ENCODE measurements at places on chromosomes 2 and 18.

DNA sequence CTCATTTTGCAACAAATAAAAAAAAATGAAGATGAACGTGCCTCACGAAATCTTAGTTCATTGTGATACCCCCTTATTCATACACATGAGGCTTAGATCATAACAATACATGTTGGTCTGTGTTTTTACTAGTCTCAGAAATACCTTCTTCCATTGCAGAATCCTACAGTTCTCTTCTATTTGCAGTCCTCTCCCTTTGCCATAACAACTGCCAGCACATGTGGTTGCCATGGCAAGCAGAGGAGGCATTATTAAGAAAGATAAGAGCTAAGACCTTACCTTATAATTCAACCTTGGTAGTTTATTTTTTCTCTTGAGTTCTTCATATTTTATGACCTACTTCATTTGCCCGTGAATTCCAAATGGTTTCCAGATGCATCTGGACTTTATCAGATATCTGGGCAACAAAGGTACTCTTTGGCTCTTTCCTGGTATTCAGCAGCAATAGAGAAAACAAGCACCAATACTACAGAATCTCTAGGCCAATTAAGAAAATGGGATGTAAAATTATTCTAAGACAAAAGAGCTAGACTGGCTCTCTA is 524.0 kb downstream of the CMPK2 start:
- no peak for DNase-seq

GRCh38 chr2:60525899-60526298 is 27.6 kb downstream of the BCL11A start:
- DNase-seq = no peak

- DNase-seq = peak; percentile 35
Measured at GRCh38 chr2:230793572-230794359, 71.0 kb upstream of the ITM2C start.

GRCh38 chr2:20035955-20036666 is 15.3 kb downstream of the LAPTM4A start:
- DNase-seq = no peak

GRCh38 chr2:125979886-125980285 is 676.1 kb upstream of the GYPC start:
- DNase-seq = no peak

DNA sequence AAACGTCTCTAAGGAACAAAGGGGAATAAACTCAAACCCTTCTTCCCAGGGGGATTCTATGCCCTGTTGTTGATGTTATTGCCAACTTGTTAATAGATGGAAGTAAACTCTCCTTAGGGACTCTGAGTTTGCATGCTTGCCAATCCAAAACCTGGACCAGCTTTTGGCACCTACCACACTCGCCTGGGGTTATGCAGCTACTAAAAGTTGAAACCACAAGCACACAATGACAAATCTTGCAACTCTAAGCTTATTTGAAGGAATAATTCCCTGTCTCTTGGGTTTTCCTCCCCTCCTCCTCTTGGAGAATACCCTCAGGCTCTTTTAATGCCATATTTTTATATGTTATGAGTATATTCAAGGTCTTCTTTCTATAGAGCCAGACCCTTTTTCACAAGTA is 484.1 kb downstream of the FBXO15 start:
- no peak for DNase-seq

- DNase-seq = no peak
Measured at GRCh38 chr2:157193461-157193860, 64.0 kb upstream of the GALNT5 start.

DNA sequence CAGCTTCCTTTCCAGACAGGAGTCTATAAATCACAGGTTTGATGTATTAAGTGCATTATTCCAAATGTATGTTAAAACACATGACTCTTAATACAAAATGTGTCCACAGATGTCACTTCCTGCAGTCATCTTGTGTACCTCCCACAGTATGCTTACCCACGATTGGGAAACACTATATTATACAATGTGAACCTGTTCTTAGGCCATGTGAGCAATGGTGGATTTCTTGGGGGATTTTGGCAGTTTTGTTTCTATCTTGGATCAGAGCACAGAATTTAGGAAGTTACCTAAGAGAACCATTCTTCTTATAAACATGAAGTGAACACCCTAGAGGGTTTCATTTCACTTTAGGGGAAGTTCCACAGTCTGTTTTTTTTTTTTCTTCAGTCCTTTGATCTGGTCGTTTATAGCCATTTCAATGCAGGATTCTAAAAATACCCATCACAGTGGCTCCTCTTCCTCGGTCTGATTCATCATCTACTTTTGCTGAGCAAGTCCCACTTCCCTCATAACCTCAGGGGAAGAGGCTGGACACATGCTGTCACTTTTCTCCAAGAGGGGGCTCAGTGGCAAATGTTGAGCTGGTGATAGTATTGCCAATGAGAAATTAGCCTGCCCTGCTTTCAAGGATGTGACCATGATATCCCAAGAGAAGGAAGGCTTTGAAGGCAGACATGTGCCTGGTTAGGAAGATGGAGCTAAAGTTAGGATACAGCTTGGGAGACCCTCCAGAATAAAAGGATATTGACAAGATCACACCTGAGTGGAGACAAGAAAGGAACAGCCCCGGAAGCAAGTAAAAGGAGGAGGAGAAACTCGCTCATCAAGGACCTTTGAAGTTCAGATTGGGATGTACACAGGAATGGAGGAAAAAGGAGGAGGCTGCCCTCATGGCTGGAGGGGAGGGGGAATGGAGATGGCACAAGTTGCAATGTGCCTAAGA is 22.6 kb downstream of the PLEK start:
- DNase-seq = peak; percentile 47

GRCh38 chr2:110116033-110116710 is 550 bp upstream of the MALL start:
- no peak for DNase-seq

DNA sequence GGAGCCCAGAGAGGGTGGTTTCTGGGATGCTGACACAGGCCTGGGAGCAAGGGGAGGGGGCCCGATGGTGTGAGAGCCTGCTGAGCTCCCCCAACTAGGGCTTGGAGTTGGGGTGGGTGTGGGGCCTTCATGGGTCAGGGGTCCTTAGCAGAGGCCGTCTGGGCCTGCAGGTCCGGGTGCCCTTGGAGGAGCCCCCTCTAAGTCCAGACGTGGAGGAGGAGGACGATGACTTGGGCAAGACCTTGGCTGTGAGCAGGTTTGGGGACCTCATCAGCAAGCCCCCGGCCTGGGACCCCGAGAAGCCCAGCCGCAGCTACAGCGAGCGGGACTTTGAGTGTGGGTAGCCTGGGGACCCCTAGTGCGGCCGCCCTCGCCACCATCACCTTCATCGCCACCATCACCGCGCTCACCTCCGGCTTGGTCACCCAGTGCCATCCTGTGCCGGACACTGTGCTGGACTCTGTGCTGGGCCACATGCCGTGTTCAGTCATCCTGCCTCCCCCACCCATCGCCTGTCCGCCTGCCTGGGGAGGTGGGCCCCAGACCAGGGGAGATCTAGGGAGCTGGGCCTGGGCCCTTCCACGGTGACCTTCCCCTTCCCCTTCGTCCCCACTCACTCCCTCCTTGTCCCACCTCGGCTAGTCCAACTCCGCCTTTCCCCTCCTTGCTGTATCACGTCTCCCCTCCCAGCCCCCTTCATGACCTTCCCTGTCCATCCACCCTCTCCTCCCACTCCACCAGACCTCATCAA is 980 bp downstream of the SLC4A3 start:
- no peak for DNase-seq

DNA sequence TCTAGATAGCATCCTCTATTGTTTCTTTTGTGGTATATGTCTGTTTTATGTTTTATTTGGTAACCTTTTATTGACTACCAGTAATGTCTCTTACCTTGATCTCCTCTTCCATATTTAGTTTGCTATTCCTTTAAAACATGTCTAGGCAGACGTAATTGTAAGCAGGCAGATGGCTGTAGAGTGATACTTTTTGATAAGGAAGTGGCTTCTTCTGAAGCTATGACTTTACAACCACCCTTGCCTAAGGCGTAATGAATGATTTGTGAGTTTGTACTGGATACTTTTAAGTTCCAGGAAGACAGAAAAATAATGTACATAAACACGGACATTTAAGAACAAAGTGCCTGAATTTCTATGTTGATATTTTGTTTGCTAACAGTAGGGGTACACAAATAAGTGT is 85.6 kb downstream of the ZNF804A start:
- DNase-seq = no peak

GRCh38 chr18:37582261-37582660 is 16.7 kb upstream of the CELF4 start:
- DNase-seq = no peak

- DNase-seq = no peak
Measured at GRCh38 chr2:47503481-47504070, 100.6 kb downstream of the MSH2 start.

GRCh38 chr2:124026503-124026902 is 1.4 kb downstream of the CNTNAP5 start:
- no peak for DNase-seq

- no peak for DNase-seq
Measured at GRCh38 chr18:28916456-28916855, 739.5 kb upstream of the CDH2 start.

DNA sequence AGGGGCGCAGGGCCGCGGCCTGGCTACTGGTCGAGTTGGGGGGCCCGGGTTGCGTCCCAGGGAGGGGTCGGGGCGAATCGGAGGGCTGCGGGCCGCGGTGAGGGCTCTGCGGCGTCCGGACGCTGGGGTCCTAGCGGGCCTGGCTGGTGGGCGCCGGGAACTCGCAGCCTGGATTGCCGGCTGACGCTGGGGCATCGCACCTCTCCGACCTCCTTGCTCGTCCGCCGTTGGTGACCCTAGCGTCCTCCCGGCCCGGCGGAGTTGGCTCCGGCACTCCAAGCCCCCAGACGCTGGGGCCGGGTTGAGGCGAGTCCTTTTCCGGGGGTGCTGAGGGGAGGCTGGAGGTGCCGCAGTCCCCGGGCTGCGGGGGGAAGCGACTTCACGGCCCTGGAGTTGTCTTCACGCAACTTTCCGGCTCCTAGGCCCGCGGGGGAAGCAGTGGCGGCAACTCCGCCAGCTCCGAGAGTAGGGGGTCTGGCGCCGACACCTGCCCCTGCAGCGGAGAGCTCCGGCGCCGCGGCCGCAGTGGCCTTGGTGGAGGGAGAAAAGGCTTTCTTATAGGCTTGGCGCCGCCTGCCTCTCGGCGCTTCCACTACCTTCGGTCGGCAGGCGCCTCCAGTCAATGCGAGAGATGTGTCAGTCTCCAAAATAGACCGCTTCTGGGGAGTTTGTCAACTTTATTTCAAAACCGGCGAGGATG is 70.3 kb downstream of the HAUS1 start:
- DNase-seq = peak; percentile 22

DNA sequence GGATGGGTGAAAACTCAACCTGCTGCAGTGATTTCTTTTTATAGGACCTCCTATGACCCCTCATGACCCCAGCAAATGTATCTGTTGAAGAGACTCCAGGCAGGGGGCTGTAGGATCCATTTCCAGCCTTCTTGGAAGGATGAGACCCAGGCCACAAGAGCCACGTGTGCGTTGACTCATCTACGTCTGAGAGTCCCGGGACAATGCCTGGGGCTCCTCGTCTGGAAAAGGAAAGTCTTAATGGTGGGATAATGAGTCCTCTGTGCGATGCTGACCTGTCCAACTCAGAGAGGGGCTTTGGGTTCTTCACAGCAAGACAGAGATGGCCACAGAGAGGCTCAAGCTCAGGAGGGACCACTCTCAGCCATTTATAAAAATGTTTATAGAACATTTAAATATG is 80.8 kb downstream of the SMIM21 start:
- DNase-seq = no peak

GRCh38 chr18:55833543-55833942 is 245.6 kb upstream of the TCF4 start:
- no peak for DNase-seq

DNA sequence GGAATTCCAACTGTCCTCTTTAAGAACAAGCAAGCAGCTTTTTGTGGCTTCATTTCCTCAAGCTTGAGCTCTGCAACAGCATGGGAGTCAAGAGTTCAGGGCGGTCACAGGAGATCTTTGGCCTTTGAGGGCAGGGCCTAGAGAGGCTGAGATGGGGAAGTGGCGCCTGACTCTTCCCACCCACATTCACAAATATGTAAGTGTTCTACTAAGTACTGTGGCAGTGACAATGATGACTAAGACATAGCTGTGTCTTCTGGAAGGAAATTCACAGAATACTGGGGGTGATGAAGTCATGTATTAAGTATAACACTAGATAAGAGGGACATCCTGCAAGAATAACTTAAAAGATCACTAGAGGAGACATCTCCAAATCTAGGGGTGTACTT is 15.0 kb downstream of the RND3 start:
- no peak for DNase-seq

DNA sequence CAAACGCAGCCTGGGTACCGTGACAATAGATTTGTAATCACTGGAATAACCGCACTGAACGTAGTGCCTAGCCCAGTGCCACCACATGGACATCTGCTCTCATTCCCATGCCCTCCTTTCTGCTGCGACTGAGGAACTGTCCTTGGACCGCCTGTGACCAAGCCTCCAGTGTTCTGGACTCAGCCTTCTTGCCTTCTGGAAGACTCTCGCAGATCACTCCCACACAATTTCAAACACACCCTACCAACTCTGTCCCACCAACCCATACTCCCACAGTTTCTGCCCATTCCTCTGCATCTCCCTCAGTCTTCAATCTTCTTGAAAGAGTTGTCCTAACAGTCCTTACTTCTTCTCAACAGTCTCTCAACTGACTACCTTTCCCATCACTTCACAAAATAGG is 2.1 kb downstream of the RNF149 start:
- DNase-seq = no peak

GRCh38 chr18:10405014-10405493 is 49.4 kb upstream of the APCDD1 start:
- DNase-seq = no peak

DNA sequence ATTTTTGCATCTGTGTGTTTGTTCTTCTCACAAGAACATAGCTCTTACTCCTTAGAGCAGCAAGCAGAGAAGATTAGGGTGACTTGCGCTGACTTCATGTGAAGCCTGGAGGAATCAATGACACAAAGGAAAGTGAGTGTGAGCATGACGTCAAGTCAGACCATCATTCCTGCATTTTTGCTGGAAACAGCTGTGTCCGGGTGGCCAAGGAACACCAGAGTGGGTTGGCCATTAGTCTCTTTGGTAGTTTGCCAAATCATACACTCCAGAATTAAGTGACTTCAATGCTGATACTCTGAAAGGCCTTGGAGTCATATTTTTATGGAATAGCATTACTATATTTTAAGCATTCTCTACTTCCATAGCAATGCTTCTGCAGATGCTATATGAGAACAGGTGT is 597.2 kb downstream of the DCDC2C start:
- no peak for DNase-seq
